Epithelial cell of alveolus of lung (primary cell): ENCODE measurements at places on chromosomes 7 and 10. TPM values are rescaled to one million over a fixed set of nuclear protein-coding genes. Genes with fewer than 3 reads are reported as not detected.

HOXA10 gene
- total RNA-seq = not detected in 2 replicates

GNG11 gene
- 50.5 and 76.7 TPM in 2 replicates for total RNA-seq

CDC123 gene
- 53.7 and 96.7 TPM in 2 replicates for total RNA-seq

TAC1 gene
- not detected in 2 replicates for total RNA-seq

AKR1C1 gene
- total RNA-seq = 12.9 and 72.8 TPM in 2 replicates

PSAP gene
- 769 and 988 TPM in 2 replicates for total RNA-seq

JCAD gene
- total RNA-seq = 9.8 and 12.2 TPM in 2 replicates
